ENCODE measurements at places on chromosomes 2 and 18.

- DNase-seq = no peak
These were observed 13.7 kb downstream of the FEZ2 start for GRCh38 chr2:36584148-36584794.

GRCh38 chr18:24465486-24465885 is 5.0 kb downstream of the HRH4 start:
- DNase-seq = no peak

- DNase-seq = no peak
These were observed 98.5 kb upstream of the HAAO start for GRCh38 chr2:42890791-42891355.

DNA sequence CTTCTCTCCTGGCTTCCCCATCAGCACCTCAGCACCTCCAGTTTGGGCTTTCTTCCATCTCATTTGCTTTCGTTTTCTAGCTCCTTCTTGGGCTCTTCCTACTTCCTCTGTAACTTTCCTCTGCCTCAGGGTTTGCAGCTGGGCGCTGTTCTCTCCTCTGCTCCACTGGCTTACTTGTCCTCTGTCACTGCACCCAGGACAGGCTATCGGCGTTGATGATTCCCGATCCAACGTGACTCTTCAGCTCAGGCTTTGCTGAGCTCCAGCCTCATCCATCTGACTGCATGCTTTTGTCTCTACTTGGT is 362.4 kb downstream of the CYRIA start:
- DNase-seq = no peak

- DNase-seq = no peak
These were observed 144.4 kb downstream of the PIEZO2 start for GRCh38 chr18:11004951-11005350.

- DNase-seq = peak; percentile 87
These were observed 13.3 kb upstream of the C18orf32 start for GRCh38 chr18:49500201-49500921.

DNA sequence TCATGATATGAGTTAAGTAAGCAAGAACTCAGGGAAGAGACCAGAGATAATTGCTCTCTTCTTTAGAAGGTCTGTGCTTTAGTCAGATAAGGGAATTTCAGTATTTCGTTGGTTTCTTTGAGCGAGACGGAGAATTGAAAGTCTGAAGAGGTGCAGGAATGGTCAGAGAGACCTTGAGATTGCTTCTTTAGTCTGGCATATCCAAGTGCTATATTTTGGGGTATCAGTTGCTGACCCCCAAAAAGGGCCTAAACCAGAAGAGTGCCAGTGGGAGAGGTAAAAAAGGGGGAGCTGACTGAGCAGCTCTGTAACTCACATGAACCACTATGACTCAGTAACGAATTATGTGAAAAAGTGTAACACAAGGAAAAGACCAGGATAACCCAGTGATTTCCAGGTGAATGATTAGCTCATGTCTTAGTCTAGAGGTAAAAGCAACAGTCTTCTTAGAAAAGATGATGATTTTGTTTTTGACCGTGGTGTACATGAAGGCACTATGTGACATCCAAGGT is 932.9 kb downstream of the TDRD15 start:
- DNase-seq = no peak

- peak; percentile 56 for DNase-seq
These were observed at the start of gene GALNT14 for GRCh38 chr2:31138037-31138962. Gene GALNT14, minus strand, starts transcription at chr2:31138440. Its CDS starts 354 bp downstream, at chr2:31138086.

GRCh38 chr2:24304098-24304497 is 56.2 kb downstream of the ITSN2 start:
- DNase-seq = no peak

GRCh38 chr2:107107351-107107750 is 221.4 kb upstream of the ST6GAL2 start:
- no peak for DNase-seq

DNA sequence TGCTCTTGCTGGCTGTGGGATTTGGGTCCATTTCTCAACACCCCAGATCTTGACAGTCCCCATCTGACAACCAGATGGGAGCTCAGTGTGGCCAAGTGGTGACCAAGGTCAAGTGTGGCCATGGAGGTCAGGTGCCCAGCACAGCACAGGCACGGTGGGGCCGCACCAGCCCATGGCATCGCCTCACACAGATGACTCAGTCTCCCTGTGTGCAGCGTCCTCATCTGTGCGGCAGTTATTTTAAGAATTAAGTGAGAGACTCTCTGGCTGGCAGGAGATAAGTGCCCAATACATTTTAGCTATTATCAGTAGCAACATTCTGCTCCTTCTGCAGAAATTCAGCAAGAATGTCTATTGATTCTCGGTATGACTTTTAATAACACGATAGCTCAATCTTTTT is 167.2 kb downstream of the DDX1 start:
- no peak for DNase-seq

DNA sequence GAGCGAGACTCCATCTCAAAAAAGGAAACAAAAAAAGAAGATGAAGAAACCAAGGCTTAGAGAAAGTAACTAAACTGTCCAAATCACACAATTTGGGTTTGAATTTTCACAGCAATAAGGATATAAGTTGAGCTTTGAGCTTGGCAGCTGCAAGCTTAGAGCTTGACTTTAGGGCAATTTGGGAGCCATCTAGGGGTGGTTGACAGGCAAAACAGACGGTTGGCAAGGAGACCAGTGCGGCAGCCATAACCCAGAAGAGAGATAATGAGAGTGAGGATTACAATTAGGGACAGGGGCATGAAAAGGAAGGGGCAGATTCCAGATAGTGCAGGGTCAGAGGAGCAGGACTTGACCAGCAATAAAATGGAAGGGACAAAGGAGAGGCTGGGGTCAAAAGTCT is 382.2 kb upstream of the HNRNPA3 start:
- DNase-seq = peak; percentile 76

DNA sequence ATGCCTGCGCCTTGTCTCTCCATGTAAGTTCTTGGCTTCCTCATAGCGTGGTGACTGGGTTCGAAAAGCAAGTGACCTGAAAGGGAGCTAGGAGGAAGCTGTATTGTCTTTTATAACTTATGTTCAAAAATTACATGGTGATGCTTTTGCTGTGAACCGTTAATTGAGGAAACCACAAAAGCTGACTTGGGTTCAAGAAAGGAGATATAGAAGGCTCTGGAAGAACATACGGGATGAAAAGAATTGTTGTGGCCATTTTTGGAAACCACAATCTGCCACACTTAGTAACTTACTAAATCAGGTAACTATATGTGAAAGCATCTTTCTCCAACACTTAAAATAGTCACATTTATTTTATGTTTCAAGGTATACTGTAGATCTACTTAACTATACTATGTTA is 177.0 kb upstream of the RBMS1 start:
- no peak for DNase-seq
